ENCODE measurements at places on chromosomes 6 and 20.

DNA sequence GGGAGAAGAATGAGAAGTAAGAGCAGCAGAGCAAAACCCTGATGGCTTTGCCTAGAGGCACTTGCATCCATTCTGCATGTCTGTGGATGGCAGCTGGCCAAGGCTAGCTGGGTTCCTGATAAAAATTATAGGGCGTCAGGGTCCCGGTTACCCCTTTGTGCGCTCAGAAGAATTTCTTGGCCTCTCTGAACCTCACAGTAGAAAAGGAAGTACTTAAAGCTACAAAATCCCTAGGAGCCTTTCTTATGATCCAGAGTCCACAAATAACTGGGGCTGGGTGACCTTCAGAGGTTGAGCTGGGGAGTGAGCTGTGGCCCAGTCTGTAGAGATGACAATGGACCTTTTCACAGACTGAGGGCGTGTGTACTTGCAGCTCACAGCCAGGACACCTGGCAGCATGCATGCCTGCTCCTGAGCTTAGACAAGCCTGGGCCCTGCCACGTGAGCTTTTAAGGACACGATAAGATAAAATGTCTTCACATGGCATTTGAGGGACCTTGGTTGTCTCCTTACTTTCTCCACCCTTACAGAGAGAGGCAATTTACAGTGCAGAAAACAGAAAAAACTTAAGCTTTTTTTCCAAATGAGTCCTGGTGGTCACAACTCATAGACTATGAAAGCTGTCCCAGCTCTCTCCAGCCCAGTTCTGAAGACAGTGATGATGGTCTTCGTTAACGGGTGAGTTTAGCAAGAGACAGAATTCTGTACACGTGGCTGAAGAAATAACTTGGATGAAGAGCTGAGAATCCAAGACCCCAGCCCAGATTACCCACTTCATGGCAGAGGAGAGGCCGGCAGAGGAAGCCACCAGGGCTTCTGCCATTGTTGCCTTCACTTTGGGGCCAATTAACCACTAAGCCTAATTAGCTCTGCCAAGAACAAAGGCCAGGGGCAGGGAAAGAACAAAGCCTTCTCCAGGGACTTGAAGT lies 50.3 kb downstream of the FOXA2 start:
- DNase-seq: no peak

GRCh38 chr6:166361077-166361429 lies 18.7 kb upstream of the SFT2D1 start:
- DNase-seq: no peak

DNA sequence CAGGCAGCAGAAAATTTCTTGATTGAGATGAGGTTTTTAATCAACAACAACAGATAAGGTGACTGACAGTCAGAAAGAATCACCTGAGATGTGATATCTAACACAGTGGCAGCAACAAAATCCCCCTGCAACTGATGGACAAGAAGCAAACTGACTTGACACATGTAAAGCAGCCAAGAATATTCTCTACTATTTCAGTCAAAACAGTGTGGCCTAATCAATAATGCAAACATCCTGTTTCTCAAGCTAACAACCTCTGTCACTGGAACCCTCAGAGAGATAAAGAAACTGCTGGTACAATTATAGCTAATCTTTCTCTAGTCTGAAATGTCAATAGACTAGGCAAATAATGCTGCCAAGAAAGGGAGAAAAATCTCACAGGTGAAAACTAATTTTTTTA lies 4.6 kb upstream of the CGA start:
- DNase-seq: no peak

DNA sequence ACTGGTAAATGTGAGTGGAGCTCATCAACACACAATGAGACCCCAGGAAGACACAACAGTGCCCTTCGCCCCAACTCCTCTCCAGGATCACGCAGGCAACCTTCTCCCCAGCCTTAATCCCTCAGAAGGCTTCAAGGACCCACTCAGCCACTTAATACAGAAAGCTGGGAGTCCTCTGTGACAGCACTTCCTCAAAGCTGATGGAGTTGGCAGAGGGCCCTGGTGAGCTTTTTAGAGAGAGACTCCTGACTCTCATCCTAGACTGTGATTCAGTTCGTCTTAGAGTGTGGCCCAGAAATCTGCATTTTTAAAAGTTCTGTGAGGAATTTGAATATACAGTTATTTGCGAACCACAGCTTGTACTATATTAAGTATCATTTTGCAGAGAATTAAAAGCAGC lies 187.7 kb downstream of the UST start:
- no peak for DNase-seq

GRCh38 chr20:49824206-49824605 lies 11.6 kb downstream of the SLC9A8 start:
- DNase-seq: no peak

- DNase-seq: no peak
Measured at GRCh38 chr20:22768266-22769178, 184.2 kb upstream of the FOXA2 start.

GRCh38 chr6:3290931-3291211 lies 32.1 kb downstream of the PSMG4 start:
- DNase-seq: no peak

All from iPS DF 19.7 (cell line).